ENCODE measurements at places on chromosomes 12 and 14. TPM values are rescaled to one million over a fixed set of nuclear protein-coding genes. Genes with fewer than 3 reads are reported as not detected.

Gene MAP3K9
- polyA plus RNA-seq = 4.4 TPM

Gene MYF6
- not detected for polyA plus RNA-seq

Gene INHBC
- 1.5 TPM for polyA plus RNA-seq

Gene NKX2-1
- 7.3 TPM for polyA plus RNA-seq

Gene NOPCHAP1
- 14.0 TPM for polyA plus RNA-seq

Gene TCTN2
- polyA plus RNA-seq = 2.7 TPM

Gene TC2N
- polyA plus RNA-seq = 19.1 TPM

Gene GMFB
- 41.8 TPM for polyA plus RNA-seq

Gene HSP90B1
- polyA plus RNA-seq = 1,449 TPM

Gene MANSC4
- polyA plus RNA-seq = not detected

Gene FIGNL2
- polyA plus RNA-seq = 1.1 TPM

Gene SYT1
- 1.4 TPM for polyA plus RNA-seq

Gene HSPA2
- polyA plus RNA-seq = 2.9 TPM

Gene TNFAIP2
- polyA plus RNA-seq = 14.2 TPM

Gene FOXA1
- 85.7 TPM for polyA plus RNA-seq

Gene RERG
- 3.4 TPM for polyA plus RNA-seq

Gene PHETA1
- polyA plus RNA-seq = 24.6 TPM

Gene TMEM253
- polyA plus RNA-seq = 7.8 TPM

Gene PTPRB
- polyA plus RNA-seq = 0.41 TPM

Gene SLC38A4
- 16.5 TPM for polyA plus RNA-seq

Gene PAH
- polyA plus RNA-seq = 76.1 TPM

Gene KCNC2
- polyA plus RNA-seq = not detected

Gene PRICKLE1
- polyA plus RNA-seq = 24.8 TPM

Gene LTBP2
- polyA plus RNA-seq = 7.6 TPM

Gene ASB2
- polyA plus RNA-seq = 0.32 TPM

Gene TMEM52B
- polyA plus RNA-seq = 1.0 TPM

Gene CAMKK2
- polyA plus RNA-seq = 21.9 TPM

Gene KRT74
- polyA plus RNA-seq = not detected

Gene TSPAN19
- not detected for polyA plus RNA-seq

Gene KRT86
- polyA plus RNA-seq = 0.40 TPM

Gene PPP4R4
- 1.0 TPM for polyA plus RNA-seq

Gene TMEM229B
- 25.6 TPM for polyA plus RNA-seq

Gene CLECL1
- polyA plus RNA-seq = not detected

Gene DYRK4
- 50.3 TPM for polyA plus RNA-seq

Gene TCP11L2
- 9.6 TPM for polyA plus RNA-seq

Gene KCNK10
- polyA plus RNA-seq = 1.7 TPM

Gene NEUROD4
- polyA plus RNA-seq = not detected

Gene TMEM106C
- 101 TPM for polyA plus RNA-seq

Gene PTPRR
- 2.0 TPM for polyA plus RNA-seq

Gene KRT6A
- polyA plus RNA-seq = 0.54 TPM

Gene GALNT8
- polyA plus RNA-seq = 1.3 TPM

Gene IL23A
- polyA plus RNA-seq = 3.1 TPM

Gene IL31
- not detected for polyA plus RNA-seq

Gene PIK3C2G
- 3.5 TPM for polyA plus RNA-seq

Gene JPH4
- 1.7 TPM for polyA plus RNA-seq

Gene RNU4-1
- polyA plus RNA-seq = not detected

Gene OTOGL
- polyA plus RNA-seq = not detected

Gene LBHD2
- polyA plus RNA-seq = not detected

Gene DPF3
- polyA plus RNA-seq = 0.21 TPM

Gene GALNT9
- polyA plus RNA-seq = 4.7 TPM

Gene SCAF11
- polyA plus RNA-seq = 47.6 TPM

Gene LYSET
- polyA plus RNA-seq = 45.4 TPM

Gene TRAF3
- polyA plus RNA-seq = 8.0 TPM
